ENCODE measurements at places on chromosomes 2 and 18. TPM values are rescaled to one million over a fixed set of nuclear protein-coding genes. Genes with fewer than 3 reads are reported as not detected.

Gene HOXD1
- total RNA-seq, result not detected

Gene ALK
- under 0.01 TPM for total RNA-seq

Gene STAT4
- total RNA-seq, result 0.51 TPM

Gene LYG1
- total RNA-seq, result 0.50 TPM

Gene NYAP2
- not detected for total RNA-seq

Gene FZD7
- 39.1 TPM for total RNA-seq

Gene PTPRN
- 3.5 TPM for total RNA-seq

Gene FNDC4
- 18.3 TPM for total RNA-seq

Gene SMC6
- total RNA-seq, result 22.8 TPM

Gene KCNS3
- 1.3 TPM for total RNA-seq

Gene CFAP210
- not detected for total RNA-seq

DNA sequence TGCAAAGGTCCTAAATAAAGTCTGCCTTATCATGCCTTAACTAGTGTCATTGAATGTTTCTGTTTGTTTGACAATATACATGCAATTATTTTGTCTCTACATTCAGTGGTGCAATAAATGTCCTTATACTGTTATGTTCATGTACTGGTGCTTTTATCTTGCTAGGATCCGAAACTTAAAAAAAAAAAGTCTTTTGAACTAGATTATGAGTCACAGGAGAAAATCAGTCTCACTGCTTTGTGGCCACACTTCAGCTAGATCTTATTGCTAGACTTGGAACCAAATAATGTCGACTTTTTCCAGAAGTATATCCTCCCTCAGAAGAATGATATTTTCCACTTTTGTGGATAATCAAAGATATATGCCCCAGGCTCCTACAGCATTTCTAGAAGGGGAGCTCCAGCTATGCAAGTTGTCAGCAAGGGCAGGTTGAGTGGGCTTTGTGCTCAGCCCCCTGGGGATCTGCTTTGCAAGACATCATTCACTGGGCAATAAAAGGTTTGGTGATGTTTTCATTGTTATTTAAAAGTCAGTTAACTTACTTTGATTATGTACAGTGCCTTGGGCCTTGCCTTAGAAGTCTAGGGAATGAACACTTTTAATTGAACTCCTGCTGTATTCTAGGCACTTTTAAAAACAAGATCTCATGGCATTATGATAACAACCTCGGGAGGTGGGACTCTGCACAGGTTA, 157.1 kb upstream of the LRRTM1 start:
- DNase-seq, result peak; percentile 9

DNA sequence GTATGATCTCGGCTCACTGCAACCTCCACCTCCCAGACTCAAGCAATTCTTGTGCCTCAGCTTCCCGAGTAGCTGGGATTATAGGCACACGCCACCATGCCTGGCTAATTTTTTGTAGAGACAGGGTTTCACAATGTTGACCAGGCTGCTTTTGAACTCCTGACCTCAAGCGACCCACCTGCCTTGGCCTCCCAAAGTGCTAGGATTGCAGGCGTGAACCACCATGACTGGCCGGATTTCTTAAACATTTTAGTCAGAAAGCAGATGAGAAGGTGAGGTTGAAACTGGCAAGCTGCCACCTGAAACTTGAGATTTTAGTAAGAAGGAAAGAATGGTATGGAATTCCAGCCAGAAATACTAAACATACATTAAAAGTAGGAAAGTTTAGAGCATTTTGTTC, 31.9 kb downstream of the KLHL23 start:
- peak; percentile 54 for DNase-seq

GRCh38 chr2:232633413-232634205, at the start of gene EFHD1:
TSS of gene EFHD1 (plus strand) at chr2:232633604. CDS start at chr2:232633705, 101 bp downstream.
- DNase-seq, result peak; percentile 43

DNA sequence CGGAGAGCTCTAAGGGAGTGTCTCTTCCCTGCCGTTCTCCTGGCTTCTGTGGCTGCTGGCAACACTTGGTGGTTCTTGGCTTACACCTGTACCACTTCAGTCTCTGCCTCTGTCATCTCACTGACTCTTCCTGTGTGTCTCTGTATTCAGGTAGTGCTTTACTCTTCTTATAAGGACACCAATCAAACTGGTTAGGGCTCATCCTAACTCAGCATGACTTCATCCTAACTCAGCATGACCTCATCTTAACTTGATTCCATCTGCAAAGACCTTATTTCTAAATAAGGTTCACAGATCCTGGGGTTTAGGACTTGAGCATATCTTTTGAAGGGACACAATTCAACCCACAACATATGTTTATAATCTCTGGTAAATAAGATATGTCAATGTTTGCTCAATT, 51.6 kb upstream of the DSEL start:
- no peak for DNase-seq

GRCh38 chr18:46950064-46950656, 32.8 kb downstream of the KATNAL2 start:
- peak; percentile 24 for DNase-seq

GRCh38 chr2:176521878-176522670, 252.8 kb downstream of the MTX2 start:
- no peak for DNase-seq

- no peak for DNase-seq
Observed at GRCh38 chr2:97963079-97963406, 32.7 kb downstream of the TMEM131 start.

- DNase-seq, result no peak
Observed at GRCh38 chr2:1846046-1847015, 102.0 kb upstream of the PXDN start.

- no peak for DNase-seq
Observed at GRCh38 chr2:137194111-137194510, 428.8 kb downstream of the THSD7B start.

GRCh38 chr2:134515137-134515536, 203.7 kb downstream of the TMEM163 start:
- no peak for DNase-seq

DNA sequence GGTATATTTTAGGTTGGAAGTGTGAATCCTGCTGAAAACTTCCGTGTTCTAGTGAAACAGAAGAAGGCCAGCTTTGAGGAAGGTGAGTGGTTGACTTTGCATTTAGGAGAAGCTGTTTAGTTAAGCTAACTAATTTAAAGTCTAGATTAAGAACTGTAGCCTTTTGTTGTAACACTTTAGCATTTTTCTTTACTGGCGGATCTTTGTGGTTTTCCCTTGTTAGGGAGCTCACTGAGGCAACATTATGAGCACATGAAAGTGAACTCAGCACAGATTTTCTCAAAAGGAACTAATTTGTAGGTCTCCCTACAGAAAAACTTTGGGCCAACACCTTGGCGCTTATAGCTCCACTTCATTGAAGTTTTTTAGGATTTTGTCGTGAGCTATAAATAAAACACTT, 52.8 kb downstream of the XRCC5 start:
- no peak for DNase-seq

DNA sequence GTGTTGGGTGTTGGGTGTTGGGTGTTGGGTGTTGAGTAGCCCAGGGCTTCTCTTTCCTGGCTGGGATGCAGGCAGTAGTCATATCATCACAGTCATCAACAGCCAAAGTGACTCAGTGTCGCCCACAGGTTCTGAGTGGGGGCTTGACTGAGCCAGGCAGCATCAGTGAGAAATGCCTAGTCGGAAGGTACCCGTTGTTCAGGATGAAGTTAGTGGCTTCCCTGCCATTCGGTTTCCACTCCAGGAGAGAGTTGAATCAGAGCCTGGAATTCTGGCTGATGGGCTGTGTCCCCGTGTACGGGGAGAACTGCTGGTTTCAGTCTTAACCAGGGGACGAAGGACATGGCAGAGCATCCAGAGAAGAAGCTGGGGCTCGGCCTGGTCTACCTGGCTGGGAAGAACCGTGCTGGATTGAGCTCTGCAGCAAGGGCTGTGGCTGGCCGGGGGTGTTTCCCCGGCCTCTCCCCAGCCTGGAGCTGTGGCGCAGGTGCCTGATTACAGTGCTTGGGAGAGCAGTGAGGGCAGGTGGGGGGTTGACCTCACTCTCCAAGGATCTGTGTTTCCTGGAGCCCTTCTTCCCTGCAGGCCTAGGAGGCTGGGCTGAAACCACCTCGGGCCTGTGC, 49.4 kb downstream of the AGAP1 start:
- no peak for DNase-seq

DNA sequence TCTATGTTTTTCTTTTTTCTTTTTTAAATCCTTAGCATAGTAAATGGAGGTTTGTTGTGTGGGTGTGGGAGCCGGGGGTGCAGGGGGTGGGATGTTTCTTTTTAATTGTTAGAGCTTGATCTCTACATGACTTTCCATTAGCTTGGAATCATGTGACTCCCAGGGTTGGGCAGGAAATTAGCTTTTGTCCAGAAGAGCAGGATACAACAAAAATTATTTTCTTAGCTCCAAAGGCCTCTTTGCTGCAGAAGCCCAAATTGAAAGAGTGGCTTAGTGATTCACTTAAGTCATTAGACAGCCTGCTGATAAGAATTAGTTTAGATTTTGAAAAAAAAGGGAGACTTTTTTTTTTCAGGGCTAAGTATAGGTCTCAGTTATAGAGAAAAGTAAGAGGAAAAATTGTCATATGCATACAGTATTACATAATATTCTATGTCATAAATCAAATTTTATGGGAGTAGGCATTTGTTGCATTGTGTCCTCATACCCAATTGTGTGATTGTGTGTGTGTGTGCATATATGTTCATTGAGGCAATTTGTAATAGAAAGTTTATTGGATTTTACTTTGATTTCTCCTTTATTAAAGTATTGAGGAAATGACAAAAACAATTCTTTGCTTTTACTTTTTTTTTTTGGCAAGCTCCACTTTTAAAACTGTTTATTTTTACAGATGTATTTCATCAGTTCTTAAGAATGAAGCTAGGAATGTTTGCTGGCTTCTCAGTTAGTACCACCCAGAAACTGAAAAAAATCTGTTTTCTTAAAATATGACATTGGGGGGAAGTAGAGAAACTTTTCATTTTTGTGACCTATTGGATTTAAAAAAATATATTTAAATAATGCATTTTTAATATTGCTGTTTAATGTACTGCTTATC, 47.4 kb downstream of the TSPYL6 start:
- DNase-seq, result peak; percentile 74

- DNase-seq, result peak; percentile 18
Observed at GRCh38 chr2:40126006-40126405, 325.9 kb downstream of the SLC8A1 start.

- DNase-seq, result peak; percentile 55
Observed at GRCh38 chr2:207164006-207164831, 1.5 kb downstream of the KLF7 start.

DNA sequence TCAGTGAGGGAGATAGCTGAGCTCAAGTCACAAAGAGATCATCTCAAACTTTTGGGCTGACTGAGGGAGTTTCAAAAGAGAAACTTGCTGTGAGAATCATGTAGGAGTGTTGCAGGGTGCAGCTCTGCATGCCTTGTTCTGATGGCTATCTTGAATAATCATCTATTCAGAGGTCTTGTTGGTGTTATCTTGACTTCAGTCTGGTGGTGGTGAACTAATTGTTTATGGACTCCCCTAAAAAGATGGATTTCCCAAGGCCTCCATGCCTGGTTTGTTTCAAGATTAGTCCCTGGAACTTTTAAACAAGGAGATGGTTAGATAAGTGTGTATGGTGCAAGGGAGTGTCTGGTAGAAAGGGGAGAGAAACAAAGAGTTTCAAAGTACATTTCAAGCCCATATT, 29.8 kb downstream of the SLC39A6 start:
- no peak for DNase-seq

- DNase-seq, result no peak
Observed at GRCh38 chr2:185475914-185476313, 262.7 kb upstream of the FSIP2 start.

DNA sequence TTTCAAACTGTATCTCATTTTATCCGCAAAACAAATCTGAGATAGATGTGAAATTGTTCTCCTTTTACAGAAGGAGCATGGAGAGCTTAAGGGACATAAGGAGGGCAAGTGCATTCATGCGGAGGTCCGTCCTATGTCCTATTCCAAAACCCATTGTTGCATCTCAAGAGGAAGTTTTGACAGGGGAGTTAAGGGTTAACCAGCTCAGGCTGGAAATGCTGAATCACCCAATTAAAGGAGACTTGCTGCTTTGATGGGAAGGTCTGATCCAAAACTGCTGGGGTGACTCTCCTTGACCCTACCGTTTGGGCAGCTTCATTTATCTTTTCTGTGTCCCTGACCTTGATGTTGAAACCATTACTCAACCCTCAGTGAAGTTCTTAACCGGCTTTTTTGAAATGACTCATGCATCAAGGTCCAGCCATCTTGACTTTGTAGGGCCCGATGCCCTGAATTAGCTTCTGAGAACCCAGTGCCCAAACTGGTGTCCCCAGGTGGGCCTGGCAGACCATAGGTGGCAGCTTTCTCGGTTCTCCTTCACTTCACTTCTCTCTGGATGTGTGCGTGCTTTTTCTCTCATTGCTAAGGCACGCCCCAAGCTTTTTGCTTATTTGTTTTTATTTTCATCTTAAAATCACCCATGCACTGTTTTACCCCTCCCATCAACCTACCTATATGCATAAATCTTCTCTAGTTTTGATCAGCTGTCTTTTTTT, 15.9 kb upstream of the TXNDC2 start:
- DNase-seq, result peak; percentile 91

GRCh38 chr2:121242976-121243375, 42.0 kb downstream of the TFCP2L1 start:
- no peak for DNase-seq

DNA sequence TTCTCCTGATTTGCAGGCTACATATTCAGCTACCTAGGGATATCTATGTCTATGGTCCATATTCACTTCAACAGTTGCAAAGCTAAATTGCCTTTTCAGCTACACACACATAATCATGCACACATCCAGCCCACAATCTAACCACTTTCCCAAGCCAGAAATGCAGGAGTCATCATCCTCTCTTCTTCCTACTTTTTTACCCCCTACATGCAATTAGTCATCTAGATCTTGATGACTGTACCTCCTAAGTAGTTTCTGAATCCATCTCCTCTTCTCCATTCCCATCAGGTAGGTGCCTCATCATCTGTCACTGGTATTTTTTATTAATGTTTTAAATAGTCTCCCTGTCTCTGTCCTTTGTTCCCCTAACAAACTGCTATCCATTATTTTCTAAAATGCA, 23.7 kb upstream of the SPRED2 start:
- DNase-seq, result peak; percentile 92

GRCh38 chr2:98460573-98461497, 16.2 kb downstream of the INPP4A start:
- no peak for DNase-seq

DNA sequence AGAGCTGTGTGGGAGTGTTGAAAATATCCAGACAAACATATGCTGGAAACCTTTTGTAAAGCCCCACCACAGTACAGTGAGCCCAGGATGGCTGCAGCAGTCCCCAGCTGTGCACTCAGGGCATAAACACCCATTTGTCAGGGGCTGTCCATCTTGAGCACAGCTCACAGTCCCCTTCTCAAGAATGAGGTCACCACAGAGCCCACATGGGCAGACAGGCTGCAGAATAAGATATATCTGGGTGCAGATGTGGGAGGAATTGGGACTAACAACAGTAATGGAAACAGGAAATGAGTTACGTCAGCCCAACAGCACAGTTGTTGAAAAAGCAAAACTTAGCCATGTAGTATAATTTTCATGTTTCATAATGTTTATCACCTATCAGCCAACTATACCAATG, 219.6 kb downstream of the ETAA1 start:
- DNase-seq, result peak; percentile 87

- peak; percentile 12 for DNase-seq
Observed at GRCh38 chr2:156483741-156484173, 47.6 kb downstream of the GPD2 start.

Measured in fibroblast of lung (primary cell).